ENCODE measurements at places on chromosomes 7 and 10.

DNA sequence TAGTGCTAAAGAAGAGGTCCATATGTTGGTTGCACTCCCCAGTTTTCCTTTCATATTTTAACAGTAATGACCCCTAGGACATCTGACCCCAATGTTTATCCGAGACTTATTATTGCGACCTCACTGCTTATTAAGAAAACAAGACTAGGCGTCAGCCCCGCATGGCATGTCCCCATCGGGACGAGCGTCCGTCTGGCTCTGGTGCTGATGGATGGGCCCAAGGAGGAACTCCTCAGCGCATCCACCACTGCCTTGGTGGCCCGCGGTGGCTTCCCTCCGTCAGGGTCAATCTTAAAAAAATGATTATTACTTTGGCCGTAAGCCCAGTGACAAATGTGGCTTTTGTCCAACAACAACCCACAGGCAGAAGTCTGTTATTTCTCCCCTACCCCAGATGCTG is 40.1 kb upstream of the CXCL12 start:
- no peak for DNase-seq

- DNase-seq, result no peak
Measured at GRCh38 chr10:83685458-83685857, 453.9 kb upstream of the GHITM start.

DNA sequence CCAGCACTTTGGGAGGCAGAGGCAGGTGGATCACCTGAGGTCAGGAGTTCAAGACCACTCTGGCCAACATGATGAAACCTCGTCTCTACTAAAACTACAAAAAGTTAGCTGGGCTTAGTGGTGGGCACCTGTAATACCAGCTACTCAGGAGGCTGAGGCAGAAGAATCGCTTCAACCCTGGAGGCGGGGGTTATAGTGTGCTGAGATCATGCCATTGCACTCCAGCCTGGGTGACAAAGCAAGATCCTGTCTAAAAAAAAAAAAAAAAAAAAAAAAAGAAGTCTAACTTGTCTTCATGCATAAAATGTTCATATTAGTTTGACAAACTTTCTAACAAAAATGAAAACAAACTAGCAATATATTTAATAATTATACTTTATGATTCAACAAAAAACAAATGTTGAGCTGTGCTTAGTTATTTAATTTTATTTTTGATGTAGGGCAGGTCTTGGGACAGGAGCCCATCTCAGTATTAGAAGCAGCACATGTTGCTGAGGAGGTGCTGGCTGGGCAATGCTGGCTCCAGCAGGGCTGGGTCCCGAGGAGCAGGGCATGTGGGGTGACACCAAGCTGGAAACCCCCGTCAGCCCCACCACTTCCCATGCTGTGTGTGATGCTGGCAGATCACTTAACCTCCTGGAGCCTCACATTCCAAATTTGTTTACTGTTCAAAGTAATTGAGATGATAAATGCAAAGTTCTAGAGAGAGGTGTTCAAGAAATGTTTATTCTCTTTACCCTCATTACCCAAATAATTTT is 335.3 kb upstream of the KLF6 start:
- DNase-seq, result no peak

DNA sequence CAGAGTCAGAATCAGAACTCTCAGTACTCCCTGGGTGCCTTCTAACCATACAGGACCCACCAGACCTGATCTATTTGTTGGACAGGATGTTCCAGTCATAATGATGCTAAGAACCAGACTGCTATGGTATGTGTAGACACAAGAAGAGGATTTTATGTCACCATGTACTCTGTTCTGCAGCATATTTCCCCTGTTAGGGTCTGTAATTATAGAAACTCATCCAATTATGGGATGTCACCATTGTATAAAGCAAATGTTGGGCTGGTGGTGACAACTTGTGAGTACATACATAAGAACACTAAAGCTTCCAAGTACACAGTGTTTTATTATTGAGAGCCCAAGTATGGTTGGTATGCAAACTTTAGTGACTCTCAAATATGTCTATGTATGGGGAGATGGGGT is 67.1 kb upstream of the AGBL3 start:
- DNase-seq, result no peak

- peak; percentile 81 for DNase-seq
Measured at GRCh38 chr10:111360260-111360925, 283.6 kb downstream of the ADRA2A start.

DNA sequence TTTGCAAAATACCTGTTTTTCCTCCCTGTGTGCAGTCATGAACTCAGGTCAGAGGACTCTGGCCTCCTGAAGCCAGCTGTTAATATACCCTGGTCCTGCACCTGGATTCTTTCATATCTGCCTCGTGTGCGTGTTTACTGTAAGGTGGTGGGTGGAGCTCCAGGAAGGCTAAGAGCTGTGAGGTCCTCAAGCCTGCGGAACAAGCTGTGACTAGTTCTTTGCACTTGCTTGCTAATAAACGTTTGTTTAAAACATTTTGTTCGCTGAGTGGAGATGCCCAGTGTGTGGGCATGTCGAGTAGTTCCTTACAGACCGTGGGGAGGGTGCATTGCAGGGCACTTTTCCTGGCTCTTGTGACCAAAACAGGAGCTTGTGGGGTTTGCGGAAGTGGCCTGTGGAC is 139.0 kb downstream of the DOCK1 start:
- DNase-seq, result no peak
